ENCODE measurements at places on chromosomes 11 and 22.

DNA sequence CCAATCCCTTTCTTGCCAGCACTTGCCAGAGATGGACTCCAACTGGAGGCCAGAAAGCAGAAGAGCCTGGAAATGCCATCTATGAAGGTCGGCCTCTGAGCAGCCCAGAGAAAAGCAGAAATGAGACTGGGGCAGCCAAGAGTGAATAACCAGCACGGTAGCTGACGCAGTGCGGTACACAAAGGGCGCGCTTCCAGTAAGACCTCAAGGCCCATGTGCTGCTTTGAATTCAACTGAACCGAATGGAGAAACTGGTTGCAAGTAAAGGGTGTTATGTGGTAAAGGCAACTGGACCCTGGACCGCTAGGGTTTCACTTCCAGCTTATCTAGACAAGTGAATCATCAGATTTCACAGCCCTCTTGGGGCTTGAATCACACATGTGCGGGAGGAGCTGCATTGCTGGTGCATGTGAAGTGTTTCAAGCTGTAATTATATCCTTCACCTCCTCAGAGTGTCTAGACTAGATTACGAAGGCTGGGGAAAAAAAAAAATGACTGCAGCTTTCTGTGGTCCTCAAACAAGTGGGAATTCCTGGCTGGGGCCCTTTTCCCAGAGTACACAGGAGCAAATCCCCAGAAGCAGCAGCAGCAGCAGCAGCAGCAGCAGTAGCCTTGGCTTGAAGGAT lies 128.9 kb downstream of the CCDC34 start:
- peak; percentile 100 for DNase-seq

- DNase-seq, result no peak
Measured at GRCh38 chr11:62921201-62921572, at the start of gene CHRM1. Gene CHRM1, minus strand, starts transcription at chr11:62921363. Its CDS starts 10,263 bp downstream, at chr11:62911100.

DNA sequence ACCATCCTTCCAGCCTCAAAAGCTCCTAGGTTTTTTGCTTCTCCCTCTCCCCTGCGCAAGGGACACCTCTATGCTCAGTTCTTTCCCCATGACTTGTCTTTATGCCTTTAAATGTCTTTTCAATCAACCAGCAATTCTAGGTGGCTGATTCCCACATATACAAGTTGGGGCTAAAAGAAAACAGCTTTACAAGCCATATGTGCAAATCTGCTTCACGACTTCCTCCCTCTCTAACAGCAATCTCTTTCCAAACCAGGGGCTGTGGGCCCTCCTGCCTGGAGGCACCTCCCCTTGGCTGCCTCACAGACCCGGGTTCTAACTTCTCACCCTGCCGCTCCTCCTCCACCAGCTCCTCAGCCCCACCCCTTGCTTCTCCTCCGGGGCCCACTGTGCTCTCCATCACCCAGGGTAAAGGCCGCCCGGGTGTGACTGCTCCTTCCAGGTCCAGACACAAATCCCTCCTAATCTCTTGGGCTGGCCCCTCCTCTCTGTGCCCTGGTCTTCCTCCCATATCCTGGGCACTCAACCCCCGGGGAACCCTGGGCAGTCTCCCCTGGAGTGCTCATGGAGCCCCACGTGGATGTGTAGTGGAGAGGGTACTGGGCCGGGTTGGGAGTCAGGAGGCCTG lies 14.1 kb downstream of the TMPRSS13 start:
- DNase-seq, result no peak

DNA sequence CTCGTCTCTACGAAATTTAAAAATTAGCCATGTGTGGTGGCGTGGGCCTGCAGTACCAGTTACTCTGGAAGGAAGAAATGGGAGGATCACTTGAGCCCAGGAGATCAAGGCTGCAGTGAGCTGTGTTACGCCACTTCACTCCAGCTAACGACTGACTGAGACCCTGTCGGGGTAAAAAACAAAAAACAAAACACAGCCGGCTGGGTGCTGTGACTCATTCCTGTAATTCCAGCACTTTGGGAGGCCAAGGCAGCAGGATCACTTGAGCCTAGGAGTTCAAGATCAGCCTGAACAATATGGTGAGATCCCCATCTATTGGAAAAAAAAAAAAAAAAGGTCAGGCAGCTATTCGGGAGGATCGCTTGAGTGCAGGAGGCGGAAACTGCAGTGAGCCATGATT lies 2.4 kb downstream of the PAFAH1B2 start:
- DNase-seq, result peak; percentile 27

DNA sequence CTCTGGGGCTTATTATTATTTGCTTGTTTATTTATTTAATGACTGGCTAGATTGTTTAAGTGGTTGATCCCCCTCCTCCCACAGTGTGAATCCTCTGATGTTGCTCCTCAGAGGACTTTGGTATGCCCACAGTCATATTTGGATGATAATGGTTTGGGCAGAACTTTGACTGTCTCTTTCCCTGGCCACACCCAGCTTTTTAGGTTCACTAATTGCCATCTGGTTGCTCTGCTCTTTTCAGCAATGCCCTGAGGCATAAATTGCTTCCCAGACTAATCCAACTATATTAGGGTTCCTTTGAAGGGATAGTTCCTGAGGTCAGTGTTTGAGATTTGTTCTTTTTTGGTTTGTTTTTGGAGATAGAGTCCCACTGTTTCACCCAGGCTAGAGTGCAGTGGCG lies 99.3 kb upstream of the RRM1 start:
- no peak for DNase-seq

DNA sequence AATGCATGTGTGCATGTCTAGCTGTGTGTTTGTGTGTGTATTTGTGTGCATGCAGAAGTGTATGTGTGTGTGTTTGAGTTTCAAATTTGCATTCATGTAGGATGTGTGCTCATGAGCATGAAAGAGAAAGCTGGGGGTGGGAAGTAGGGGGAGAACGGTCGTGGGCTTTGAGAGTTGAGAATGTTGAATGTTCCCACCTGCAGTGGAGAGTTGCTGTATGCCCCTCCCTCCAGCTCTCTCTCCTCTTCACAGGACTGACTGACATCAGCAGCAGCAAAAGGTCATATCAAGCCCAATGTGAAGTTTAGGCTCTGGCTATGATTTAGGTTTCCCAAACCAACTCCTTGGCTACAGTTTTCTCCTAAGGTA lies 63.8 kb upstream of the RRAS2 start:
- no peak for DNase-seq

DNA sequence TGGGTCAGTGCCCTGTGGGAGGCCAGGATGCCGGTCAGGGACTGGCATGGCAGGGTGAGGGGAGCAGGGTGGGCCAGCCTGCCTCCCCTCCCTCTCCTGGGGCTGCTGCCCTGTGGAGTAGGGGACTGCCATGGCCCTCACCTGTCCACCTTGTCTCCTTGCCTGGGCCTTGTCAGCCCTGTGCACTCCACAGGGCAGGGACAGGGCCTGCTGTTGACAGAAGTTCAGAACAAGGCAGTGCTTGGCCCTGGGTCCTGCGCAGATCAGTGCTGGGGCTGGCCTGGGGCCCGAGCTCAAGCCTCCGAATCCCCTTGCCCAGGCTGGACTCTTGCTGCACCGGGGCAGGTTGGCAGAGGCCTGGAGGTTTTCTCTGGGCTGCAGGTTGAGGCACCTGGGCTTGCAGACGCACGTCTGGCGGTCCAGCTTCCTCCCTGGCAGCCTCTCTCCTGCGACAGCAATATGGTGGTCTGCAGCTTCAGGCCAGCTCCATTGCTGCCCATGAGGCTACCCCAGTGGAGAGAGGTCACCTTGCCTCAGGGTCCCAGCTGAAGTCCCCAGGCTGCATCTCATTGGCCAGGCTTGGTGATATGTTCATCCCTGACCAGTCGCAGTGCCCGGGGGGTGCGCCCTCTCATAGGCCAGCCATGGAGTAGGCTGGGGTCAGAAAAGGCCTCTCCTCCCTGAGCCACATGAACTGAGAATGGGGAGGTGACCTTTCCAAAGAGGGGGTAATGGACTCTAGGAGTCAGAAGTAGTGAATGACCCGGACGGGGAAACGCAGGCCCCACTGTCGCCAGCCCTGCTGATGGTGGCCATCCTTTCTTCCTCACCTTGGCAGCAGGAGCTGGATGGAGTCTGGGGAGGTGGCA lies 21.5 kb upstream of the CHKA start:
- DNase-seq, result no peak

- no peak for DNase-seq
Measured at GRCh38 chr11:1008001-1008802, 28.3 kb downstream of the MUC6 start.

DNA sequence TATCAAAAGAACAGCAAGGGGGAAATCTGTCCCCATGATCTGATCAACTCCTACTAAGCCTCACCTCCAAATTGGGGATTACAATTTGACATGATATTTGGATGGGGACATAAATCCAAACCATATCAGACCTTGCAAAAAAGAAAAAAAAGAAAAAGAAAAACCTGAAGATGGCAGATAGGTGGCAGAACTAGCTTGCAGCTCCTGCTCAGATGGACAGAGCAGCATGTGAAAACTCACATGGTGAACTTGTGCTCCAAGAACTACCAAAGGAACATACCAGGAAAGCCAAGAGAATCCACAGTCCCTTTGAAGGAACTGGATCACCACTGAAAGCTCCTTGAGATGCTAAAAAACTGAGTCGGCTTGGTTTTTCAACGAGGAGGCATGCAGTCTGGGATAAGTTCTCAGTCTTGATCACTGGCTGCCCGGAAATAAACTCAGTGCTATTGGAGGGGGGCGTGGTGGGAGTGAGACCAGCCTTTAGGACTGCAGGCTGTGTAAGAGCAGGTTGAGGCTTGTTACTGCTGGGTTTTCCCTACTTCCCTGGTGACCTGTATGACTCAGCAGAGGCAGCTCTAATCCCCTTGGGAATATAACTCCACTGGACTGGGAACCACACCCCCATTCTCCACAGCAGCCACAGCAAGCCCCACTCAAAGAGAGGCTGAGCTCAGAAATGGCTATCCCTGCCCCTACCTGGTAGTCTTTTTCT lies 358.3 kb upstream of the ARHGAP42 start:
- DNase-seq, result no peak

DNA sequence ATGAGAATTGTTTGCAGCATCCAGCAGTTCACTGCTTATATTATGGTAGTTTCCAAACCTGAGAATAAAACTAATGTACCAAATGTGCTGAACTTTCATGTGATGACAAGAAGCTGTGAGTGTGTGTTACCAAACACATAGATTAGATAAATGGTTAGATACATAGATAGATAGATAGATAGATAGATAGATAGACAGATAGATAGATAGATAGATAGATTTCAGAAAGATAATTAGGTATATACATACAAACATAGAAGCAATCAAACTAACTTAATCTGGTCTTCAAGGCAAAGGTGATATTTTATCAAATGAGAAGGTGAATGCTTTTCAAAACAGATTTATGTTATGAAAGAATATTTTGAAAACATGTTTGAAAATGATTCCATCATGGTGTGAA lies 147.3 kb upstream of the C11orf58 start:
- DNase-seq, result no peak

DNA sequence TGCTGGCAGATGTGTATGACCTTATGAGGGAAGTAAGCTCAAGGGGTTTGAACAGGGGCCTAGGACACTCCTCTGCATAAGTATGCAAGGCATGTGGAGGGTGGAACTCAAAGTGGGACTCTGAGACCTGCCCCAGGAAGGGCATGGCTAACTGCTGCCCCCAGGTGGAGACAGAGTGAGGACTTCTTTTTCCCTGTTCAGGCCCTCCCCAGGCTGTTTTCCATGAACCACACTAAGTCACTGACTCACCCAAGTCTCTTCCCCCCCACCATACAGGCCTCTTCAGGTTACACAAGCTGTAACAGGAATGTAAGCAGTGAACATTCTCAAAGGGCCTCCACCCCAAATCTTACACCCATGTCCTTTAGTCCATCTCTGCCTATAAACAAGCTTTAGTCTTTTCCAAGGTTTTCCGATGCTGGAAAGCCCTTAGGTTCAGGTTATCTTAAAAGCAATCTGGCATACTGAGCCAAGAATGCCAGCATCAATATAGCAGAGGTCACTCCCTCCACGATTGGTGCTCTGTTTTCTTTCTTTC lies 13.1 kb downstream of the EEF1G start:
- DNase-seq, result peak; percentile 98

GRCh38 chr11:117062498-117062897 lies 35.7 kb downstream of the SIK3 start:
- no peak for DNase-seq

- DNase-seq, result no peak
Measured at GRCh38 chr11:34595391-34595790, 25.5 kb upstream of the EHF start.

- DNase-seq, result no peak
Measured at GRCh38 chr11:119371067-119371601, 10.4 kb downstream of the USP2 start.

DNA sequence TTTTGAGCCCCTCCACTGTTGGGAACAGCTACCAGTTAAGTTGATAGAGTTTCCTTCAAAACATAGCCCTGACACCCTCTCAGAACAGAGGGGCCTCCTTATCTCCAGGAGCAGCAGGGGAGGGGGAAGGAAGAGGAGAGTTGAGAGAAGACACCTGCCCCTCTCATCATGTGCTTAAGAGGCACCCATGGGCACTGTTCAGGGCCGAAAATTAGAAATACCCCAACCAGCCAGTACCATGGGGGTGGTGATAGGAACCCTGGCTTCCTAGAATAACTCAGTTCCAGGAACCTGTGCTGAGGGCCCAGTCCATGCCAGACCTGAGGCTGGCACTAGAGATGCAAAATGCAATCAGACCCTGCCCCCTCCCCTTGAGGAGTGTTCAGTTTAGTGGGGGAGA lies 9.3 kb upstream of the GDPD5 start:
- no peak for DNase-seq

GRCh38 chr11:808427-809286 lies 1.1 kb upstream of the RPLP2 start:
- DNase-seq, result no peak

DNA sequence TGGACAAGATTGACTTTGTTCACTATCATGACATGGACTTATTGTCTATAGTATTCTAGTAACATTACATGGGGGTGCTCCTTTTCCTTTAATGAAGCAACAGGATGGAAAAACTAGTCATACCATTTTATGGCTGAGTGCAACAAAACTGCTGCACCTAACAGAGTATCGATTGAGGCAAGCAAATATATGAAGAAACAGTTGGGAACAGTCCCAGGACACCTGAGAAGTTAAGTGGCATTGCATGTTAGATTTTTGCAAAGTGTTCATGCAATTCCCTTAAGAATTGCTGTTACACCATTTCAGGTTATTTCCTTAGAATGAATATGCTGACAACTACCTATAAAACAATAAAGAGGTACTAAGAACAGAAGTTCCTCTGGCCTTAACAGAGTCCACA lies 541.5 kb upstream of the ANO3 start:
- DNase-seq, result no peak

- DNase-seq, result no peak
Measured at GRCh38 chr11:10488934-10489691, 34.0 kb downstream of the AMPD3 start.
